Stimulated activated CD4-positive, alpha-beta T cell treated with anti-CD3 and anti-CD28 coated beads, Interleukin-12 subunit alpha, Interleukin-12 subunit beta, amount 100 ng/mL, for 24 hours (primary cell): ENCODE measurements at places on chromosomes 16 and 17.

DNA sequence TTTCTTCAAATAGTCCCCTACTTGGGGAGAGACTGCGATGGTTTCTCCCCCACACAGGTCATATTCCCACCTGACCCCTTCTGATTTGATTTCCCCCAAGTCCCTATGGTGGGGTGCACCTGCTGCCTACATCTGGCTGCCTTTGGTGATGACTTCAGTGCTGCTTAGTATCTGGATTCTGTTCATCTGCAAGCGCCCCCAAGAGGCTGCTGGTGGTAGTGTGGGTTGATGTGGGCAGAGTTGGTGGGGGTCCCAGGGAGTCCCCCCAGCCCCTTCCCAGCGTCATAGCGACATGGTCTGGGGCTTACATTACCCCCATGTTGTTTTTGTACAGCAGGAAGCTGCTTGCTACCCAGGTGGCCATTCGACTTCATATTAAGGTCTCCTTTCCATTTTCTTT is 99.2 kb downstream of the NTN1 start:
- DNase-seq = no peak

DNA sequence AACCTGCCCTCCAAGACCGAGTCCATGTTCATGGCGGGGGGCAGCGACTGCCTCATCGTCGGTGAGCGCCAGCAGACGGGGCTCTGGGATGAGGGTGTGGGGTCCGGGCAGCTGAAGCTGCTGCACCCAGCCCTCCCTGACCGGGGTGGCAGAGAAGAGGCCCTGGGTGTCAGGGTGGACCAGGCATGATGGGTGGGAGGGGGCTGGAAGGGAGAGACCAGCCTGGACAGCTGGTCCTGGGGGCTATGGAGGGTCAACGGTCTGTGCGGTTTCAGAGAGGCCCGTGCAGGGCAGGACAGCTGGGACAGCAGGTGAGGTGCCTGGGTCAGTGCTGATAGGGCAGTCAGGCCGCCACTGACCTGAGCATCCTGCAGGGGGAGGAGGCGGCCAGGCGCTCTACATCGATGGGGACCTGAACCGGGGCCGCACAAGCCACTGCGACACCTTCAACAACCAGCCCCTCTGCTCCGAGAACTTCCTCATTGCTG is 13.3 kb upstream of the ATP6V0C start:
- no peak for DNase-seq

GRCh38 chr17:51650202-51650601 is 389.9 kb downstream of the UTP18 start:
- DNase-seq = no peak

GRCh38 chr16:50520451-50521245 is 27.5 kb upstream of the NKD1 start:
- DNase-seq = no peak

GRCh38 chr16:86836503-86837129 is 258.3 kb downstream of the FOXL1 start:
- DNase-seq = no peak

DNA sequence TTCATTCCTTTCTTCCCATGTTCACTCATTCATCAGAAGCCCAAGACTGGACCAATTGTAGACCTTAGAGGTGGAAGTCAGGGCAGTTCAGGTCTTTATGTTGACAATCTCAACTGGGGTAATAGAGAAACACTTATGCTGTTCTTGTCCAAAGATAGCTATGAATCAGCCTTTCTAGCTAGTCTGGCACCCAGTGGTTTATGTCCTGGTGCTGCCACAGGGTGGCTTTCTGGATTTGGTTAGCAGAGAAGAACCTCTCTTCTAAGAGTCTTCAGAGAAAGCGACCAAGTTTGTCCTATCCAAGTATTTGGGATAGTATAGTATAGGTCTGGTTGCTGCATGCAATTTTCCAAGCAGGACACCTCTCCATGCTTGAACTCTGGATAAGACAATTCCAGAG is 83.3 kb downstream of the NOG start:
- no peak for DNase-seq

GRCh38 chr17:78838574-78839005 is 2.0 kb downstream of the USP36 start:
- no peak for DNase-seq

DNA sequence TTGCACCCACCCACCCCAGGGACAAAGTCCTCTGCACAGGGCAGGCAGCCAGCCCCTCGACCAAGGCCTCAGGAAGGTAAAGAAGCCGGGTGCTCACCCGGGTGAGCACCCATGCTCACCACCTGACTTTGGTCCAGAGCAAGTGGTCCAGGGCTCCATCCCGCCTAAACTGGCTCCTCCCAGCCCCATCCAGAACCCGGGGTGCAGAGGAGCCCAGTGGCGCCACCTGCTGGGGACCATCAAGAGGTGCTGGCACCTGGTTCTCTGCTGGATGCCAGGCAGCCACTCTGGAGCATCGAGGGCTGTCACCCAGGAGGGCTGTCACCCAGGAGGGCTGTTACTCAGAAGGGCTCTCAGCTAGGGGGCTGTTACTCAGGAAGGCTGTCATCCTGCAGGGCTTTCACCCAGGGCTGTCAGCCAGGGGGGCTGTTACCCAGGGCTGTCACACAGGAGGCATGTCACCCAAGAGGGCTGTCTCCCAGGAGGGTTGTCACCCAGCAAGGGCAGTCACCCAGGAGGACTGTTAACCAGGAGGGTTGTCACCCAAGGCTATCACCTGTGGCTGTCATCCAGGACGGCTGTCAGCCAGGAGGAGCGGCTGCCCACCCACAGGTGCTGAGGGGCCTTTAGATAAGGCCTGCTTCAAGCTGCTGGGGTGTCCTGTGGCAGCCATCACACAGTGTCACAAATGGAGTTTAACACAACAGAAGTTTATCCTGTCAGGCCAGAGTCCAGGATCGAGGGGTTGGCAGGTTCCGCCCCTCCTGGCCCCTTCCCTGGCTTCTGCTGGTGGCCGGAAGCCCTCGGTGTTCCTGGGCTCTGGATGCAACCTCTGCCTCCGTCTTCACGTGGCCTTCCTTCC is 98.5 kb downstream of the TNFRSF13B start:
- no peak for DNase-seq
